AG08395 (cell line): ENCODE measurements at places on chromosomes 2 and 18.

GRCh38 chr2:46770622-46771021 lies 145.0 kb downstream of the MCFD2 start:
- DNase-seq, result peak; percentile 43

GRCh38 chr2:37659723-37660122 lies 11.7 kb downstream of the CDC42EP3 start:
- no peak for DNase-seq

DNA sequence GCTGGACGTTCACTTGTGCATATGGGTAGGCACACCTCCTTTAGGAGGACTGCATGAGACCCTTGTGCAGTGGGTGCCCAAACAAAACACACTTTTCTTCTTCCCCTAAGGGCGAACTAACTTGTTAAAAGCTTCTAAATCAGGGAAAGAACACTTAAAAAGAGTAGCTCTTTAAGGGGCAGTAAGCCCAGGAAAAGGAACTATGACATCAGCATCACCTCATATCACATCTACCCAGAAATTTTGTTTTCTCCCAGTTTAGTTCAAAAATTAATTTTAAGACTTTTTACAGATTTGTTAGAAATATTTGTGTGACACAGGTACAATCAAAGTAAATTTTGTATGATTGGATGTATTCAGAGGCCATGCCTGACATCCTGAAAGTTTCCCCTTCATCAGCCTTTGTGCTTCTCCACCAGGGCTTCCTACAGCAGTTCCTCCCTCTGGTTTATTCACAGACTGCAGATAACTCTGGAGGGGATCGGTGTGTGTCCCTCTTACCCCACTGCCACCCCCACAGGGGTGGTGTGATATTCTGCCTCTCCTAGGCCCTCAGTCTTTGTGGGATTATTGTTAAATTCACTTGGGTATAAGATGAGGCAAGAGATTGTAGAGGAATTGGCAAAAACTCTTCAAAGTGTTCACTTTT lies 27.6 kb downstream of the BCL2L11 start:
- no peak for DNase-seq

DNA sequence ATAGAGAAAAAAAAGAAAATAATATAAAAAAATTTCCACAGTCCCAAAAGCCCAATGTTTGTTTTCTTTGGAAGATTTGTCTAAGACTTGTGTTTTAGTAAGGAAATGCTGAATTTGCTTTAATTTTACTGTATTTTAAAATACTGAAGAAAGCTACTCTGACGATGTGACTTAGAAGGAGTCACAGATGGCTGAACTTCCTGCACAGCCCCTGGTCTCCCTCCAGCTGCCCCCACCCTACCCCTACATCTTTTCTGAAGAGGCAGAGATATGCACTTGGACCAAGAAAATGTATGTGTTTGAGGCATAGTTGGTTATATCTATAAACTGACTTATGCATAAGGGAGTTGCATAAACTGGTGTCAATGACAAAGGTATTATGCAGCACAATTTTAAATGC lies 172.3 kb downstream of the CDH2 start:
- DNase-seq, result no peak

- peak; percentile 53 for DNase-seq
Measured at GRCh38 chr2:96329456-96329855, 4.3 kb downstream of the ITPRIPL1 start.

- peak; percentile 35 for DNase-seq
Measured at GRCh38 chr18:45728336-45729010, 4.5 kb downstream of the SLC14A1 start.

GRCh38 chr2:195898505-195899191 lies 170.0 kb downstream of the DNAH7 start:
- DNase-seq, result peak; percentile 94

DNA sequence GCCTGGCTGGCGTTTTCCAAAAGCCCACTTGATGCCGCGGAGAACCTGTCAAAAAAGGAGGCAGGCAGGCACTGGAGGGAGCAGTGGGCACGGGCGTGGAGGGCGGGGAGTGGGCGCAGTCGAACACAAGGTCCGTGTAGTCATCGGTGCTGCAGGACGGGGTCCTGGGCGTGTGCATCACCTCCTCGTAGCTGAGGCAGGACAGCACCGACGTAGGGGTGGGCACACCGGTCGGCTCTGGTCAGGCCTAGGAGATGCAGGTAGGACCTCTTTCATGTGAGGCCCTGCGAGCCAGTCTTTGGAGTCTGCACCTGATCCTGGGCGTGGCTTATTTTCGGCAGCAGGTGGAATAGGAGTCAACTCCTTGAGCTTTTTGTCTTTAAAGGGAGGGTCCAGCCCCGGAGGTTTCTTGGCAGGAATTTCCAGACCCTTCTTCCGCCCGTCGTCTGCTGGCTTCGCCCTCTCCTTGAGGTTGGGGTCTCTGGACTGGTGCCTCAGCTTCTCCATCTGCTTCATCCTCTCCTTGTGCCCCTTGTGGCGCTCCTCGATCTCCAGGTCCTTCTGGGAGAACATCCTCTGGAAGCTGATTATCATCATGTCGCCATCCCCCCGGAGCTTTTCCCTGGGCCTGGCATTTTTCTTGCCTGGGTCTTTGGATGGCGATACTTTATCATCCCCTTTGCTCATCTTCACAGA lies 892.5 kb upstream of the LRRTM1 start:
- no peak for DNase-seq

- no peak for DNase-seq
Measured at GRCh38 chr2:177322801-177323261, 58.3 kb upstream of the NFE2L2 start.

GRCh38 chr2:46135958-46136357 lies 161.2 kb upstream of the EPAS1 start:
- no peak for DNase-seq

DNA sequence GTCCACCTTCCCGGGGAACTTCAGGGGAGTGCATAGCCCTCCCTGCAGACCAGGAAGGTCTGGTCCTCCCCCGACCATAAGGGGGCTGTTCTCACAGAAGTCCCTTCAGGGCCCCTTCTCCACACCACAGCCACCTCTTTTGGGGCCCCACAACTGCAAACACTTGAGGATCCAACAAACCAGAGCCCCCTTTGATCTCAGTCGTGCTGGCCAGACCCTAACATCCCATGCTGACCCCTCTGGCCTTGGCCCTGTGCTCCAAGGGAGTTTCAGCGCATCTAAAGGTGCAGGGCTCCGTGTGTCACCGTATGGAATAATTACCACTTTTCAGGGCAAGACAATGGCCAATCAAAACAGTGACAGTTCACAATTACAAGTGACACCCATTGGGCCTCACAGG lies 57.7 kb downstream of the ADNP2 start:
- DNase-seq, result no peak

DNA sequence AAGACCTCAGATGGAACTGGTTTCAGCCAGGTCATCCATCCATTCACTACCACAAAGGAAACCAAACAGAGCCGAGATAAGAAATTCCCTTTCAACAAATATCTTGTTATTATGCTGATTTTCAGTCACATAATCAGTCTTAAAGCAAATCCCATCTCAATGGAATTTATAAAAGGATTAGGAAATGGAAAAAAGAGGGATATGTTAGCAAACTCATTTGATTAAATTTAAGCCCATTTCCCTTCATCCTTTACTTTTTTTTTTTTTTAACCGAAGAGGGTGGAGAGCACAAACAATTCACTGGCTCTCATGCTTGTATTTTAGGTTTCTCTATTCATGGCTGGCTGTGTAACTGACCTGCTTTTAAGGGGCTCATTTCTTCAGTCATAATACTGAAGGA lies 109.0 kb upstream of the GATA6 start:
- DNase-seq, result no peak

DNA sequence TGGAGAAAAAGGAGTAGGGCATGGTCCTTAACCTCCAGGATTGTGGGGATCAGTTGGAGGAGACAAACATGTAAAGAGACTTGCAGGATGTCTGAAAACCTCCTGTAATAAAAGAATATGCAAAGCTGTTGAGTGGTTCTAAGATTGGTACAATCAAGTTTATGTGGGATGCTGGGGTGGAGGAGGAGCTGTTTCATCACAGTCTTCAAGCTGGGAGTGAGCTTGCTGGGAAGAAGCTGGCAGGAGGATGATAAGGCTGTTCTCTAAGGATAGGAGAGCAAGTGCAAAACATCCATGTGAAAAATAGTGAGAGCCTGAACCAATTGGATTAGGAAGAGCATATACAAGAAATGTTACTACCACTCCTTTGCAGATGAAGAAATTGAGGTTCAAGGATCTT lies 161.9 kb upstream of the CRIM1 start:
- DNase-seq, result no peak

- no peak for DNase-seq
Measured at GRCh38 chr2:152234277-152234676, 58.7 kb upstream of the STAM2 start.

- no peak for DNase-seq
Measured at GRCh38 chr2:75317316-75317715, 118.0 kb upstream of the TACR1 start.

- peak; percentile 52 for DNase-seq
Measured at GRCh38 chr2:33034784-33035183, 88.0 kb downstream of the LTBP1 start.

- no peak for DNase-seq
Measured at GRCh38 chr18:21894619-21895367, 154.2 kb downstream of the MIB1 start.

DNA sequence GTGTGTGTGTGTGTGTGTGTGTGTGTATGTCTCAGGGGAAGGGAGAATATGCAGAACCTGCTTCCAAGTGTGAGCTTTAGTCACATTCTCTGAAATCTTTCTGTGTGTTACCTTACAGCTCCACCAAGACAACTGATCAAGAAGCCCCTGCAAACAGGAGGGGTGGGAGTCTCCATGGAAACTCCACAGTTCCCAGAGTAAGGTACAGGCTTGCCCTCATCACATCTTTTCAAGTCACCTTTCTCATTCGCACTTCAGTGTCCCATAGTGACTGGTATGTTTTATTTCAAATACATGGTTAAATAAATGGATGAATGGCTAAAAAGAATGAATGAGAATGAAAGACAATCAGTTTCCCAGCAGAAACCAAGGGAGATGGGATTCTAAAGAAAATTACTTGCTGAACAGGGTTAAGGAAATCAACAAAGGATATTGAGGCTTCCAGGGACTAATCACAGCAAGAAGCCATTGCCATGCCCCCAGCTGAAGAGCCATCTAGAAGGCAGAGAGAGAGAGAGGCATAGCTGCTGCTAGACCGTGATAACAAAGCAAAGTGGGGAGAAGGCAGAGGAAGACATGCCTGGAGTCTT lies 987.2 kb upstream of the CELF4 start:
- DNase-seq, result no peak

DNA sequence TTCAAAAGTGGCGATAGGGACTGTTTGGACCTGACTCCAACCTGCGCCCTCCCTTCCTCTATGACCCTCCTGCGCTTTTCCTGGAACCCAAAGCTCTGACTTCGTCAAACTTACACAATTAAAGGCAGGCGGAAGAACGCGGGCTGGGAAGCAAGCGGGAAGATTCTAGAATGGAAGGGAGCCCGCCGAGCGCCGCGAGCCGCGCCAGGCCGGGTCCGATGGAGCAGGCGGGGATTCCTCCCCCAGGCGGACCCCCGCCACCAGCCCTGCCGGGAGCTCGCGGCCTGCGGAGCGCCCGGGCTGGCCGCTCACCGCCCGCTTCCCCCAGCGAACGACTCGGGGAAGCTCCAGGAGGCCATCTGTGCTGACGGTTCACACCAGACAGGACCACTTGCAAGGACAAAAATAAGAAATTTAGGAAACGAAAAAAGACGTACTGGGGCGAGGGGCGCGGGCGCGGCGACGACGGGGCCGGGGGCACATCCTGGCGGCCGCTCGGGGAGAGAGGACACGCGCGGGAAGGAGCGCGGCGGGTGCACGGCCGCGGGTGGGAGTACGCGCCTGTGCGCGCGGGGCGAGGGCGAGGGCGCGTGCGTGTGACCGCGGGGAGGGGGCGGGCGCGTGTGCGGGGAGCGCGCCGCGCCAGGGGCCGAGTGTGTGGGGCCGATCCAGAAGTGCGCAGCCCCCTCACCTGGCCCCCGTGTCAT lies 1.1 kb upstream of the SALL3 start:
- no peak for DNase-seq

DNA sequence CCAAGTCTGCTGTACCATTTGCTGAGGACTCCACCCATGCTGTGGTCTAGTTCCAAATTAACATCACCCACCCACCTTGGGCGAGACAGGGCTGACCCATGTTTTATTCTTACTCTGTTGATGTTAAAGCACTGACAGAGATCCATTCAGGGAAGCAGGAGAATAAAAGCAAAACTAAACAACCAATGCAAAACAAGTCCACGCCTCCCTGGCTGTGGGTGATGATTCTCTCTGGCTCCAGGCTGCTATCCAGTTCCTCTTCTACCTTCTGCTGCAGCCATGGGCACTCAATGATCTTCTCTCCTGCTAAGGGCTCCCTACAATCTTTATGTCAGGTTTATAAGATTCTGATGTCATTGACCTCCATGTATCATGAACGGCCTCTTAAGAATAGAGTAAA lies 786.6 kb upstream of the ID2 start:
- DNase-seq, result no peak

DNA sequence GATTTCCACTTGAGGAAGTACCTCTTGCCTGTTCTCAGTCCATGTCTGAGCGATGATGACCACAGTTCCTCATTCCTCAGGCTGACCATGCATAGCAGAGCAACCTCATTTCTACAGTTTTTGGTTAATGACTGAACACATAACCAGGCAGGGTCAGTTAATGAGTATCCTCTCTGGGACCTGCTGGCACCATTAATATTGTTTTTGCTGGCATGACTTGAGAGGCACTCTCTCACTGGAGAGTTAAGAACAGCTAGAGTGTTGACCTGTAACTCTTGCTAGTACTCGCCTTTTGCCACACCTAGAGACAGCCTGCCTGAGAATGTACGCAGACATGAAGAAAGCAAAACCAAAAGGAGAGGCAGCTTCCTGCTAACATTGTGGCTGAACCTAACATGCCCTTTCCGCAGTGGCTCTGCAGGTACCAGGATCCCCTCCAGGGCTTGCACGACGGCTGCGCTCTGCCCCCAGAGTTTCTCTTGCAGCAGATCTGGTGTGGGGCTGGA lies 23.9 kb downstream of the PECR start:
- DNase-seq, result peak; percentile 82

- DNase-seq, result no peak
Measured at GRCh38 chr2:127567351-127567854, 31.9 kb downstream of the MYO7B start.

DNA sequence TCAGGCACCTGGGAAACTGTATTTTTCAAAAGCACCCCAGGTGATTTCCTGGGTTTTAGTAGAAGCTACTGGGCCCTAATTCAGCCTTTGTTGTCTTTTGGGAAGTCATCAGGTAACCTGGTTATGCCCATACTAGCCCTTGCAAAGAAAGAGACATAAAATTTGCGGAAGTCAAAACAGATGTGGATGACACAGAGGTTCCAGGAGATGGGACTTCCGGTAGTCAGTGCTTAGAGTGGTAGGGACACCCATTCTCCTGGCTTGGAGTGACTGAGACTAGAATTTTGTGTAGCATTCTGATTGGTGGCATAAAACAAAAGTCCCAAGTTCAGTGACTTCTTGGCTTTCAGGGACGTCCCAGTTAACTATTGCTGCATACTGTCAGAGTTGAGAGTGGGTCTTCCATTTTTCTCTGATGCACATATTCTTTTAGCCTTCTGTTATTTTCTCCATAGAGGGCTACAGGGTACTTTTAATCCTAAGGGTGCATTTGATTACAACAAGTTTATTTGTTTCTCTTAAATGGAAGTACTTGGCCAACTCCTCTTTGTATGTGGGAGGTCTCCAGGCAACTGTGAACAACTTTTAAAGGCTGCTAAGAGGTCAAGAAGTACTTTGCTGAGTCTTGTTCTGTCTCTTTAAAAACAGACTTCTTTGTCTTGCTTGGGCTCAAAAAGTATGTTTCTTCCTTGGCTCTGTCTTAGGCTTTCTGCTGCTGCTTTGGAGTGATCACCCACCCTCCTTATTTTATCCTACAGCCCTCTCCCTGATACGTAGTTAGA lies 8.8 kb downstream of the NAB1 start:
- DNase-seq, result no peak
